ENCODE measurements at places on chromosomes 4 and X. TPM values are rescaled to one million over a fixed set of nuclear protein-coding genes. Genes with fewer than 3 reads are reported as not detected.
A peak's percentile ranks its signal among the peaks of the same experiment; 100 is the strongest.

GRCh38 chr4:39609454-39609931 lies 29.2 kb downstream of the SMIM14 start:
- no peaks in the 10 kb centered on the region for H3K27me3 ChIP-seq
- no peak overlapping the region for H3K4me3 ChIP-seq
- no peak overlapping the region for H3K27ac ChIP-seq
- peaks cover 14% of the 10 kb centered on the region for H3K36me3 ChIP-seq
- no peak for DNase-seq

GRCh38 chr4:17033768-17034181 lies 135.3 kb upstream of the LDB2 start:
- H3K27me3 ChIP-seq: no peaks in the 10 kb centered on the region
- no peak overlapping the region for H3K4me3 ChIP-seq
- H3K36me3 ChIP-seq: no peaks in the 10 kb centered on the region
- DNase-seq: no peak

- H3K36me3 ChIP-seq: no peaks in the 10 kb centered on the region
- no peak for DNase-seq
- H3K27me3 ChIP-seq: no peaks in the 10 kb centered on the region
- no peaks in the 10 kb centered on the region for H3K4me1 ChIP-seq
These were observed 7.3 kb downstream of the PLP1 start for GRCh38 chrX:103783971-103784370.

The MYOZ2 gene
- total RNA-seq: 0.23 TPM

GRCh38 chrX:40262157-40263013 lies 164.6 kb upstream of the BCOR start:
- DNase-seq: peak; percentile 75
- H3K36me3 ChIP-seq: no peaks in the 10 kb centered on the region
- H3K4me1 ChIP-seq: no peaks in the 10 kb centered on the region

The HSD17B11 gene
- total RNA-seq: 95.6 TPM

DNA sequence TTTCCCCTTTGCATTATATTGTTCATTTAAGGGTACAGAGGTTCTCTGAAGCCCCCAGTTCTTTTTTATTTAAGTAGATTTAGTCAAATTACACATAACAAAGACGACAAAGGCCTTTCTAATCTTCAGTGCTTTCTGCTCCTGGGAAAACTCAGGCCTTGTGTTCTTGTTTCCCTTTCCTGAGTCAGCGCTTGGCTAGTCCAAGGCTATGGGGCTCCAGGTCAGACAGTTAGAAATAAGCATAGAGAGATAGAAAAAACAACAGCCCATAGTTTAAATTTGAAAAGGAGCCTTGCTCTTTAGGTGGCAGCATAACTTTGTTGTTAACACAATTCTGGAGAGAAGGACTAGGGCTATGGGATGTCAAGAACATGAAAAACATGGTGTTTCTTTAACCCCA lies 97.3 kb downstream of the PPP1R2C start:
- no peaks in the 10 kb centered on the region for H3K4me1 ChIP-seq
- no peak overlapping the region for H3K4me3 ChIP-seq
- H3K36me3 ChIP-seq: no peaks in the 10 kb centered on the region
- no peak for DNase-seq
- no peak overlapping the region for H3K27ac ChIP-seq
- no peaks in the 10 kb centered on the region for H3K27me3 ChIP-seq

The FAM241A gene
- total RNA-seq: 6.3 TPM

GRCh38 chr4:2787230-2788100 lies 5.4 kb upstream of the SH3BP2 start:
- no peaks in the 10 kb centered on the region for H3K36me3 ChIP-seq
- no peaks in the 10 kb centered on the region for H3K27me3 ChIP-seq
- H3K4me3 ChIP-seq: no peak overlapping the region
- H3K27ac ChIP-seq: peak overlapping the region; percentile 28
- H3K4me1 ChIP-seq: peaks cover 28% of the 10 kb centered on the region

DNA sequence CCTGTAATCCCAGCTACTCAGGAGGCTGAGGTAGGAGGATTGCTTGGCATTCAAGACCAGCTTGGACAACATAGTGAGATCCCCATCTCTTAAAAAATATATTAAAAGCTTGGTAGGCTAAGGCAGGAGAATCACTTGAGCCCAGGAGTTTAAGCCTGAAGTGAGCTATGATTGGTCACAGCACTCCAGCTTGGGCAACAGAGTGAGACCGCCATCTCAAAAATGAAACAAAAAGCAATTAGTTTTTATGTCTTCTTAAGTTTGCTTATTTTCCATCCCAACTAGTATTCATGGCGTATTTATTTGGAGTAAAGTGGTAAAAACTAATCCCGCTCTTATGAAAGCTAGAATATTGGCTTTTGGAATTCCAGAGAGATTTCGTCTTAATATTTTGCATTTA lies 25.4 kb upstream of the PDE5A start:
- H3K27me3 ChIP-seq: no peaks in the 10 kb centered on the region
- no peak overlapping the region for H3K27ac ChIP-seq
- no peaks in the 10 kb centered on the region for H3K36me3 ChIP-seq
- no peak for DNase-seq

DNA sequence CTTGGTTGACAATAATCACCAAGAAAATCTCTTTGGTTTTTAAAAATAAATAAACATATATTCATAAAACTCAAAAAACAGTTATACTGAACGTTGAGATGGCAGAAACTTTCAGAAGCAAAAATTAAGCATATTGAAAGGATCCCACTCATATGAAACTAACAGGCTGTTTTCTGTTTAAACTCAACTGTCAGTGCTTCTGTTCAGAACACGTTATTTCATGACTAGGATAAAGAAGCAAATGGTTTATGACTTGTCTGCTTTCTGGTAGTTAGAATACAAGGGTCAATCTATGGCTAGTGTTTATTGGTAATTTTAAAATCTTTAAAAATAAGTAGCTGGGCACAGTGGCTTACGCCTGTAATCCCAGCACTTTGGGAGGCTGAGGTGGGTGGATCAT lies 4.1 kb downstream of the GPR82 start:
- peaks cover 6% of the 10 kb centered on the region for H3K4me1 ChIP-seq
- H3K36me3 ChIP-seq: no peaks in the 10 kb centered on the region
- H3K27me3 ChIP-seq: no peaks in the 10 kb centered on the region

The EGF gene
- total RNA-seq: 2.4 TPM

DNA sequence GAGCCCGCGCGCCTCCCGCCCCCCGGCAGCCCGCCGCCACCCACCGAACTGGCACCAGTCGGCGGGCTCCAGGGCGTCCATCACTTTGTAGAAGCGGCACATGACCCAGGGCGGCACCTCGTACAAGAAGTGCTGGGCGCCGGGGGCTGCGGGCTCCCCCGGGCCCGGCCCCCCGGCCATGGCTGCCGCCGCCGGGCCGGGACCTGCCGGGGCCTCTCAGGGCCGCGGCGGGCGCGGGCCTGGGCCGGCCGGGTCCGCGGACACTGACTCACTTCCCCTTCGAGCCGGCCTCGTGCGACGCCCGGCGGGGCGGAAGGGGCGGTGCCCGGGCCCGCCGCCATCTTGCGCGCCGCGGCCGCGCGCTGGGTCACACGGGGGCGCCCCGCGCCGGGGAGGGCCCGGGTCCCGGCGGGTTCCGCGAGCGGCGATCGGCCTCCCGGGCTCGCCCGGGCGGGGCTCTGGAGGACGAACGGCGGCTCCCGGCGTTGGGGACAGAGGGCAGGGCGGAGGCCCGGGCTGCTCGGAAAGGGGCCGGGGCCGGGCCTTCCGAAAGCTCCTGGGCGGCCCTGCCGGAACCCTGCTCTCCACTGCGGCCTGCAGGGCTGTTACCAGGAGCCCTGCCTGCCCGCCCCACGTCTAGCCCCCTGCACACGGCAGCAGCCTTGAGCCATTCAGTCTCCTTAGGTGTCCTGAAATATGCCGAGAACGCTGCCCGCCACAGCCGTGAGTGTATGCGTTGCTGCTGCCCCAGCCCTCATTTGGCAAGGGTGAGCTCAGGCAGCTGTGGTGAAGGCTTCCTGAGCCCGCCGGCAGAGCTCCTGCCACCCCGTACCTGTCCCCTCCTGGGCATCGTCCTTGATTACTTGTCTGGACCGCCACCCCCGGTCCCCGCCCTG lies at the start of gene IRAK1:
TSS of gene IRAK1 (minus strand) at position 270 of the 896 bp plus-strand sequence. CDS start at position 180, 90 bp downstream.
- peak within 1 kb of the TSS; percentile 58 for H3K4me3 ChIP-seq
- peak; percentile 85 for DNase-seq
- H3K27ac ChIP-seq: peak within 1 kb of the TSS; percentile 87

The ARX gene
- total RNA-seq: not detected

The NDUFA1 gene
- total RNA-seq: 70.4 TPM

The ESX1 gene
- not detected for total RNA-seq

DNA sequence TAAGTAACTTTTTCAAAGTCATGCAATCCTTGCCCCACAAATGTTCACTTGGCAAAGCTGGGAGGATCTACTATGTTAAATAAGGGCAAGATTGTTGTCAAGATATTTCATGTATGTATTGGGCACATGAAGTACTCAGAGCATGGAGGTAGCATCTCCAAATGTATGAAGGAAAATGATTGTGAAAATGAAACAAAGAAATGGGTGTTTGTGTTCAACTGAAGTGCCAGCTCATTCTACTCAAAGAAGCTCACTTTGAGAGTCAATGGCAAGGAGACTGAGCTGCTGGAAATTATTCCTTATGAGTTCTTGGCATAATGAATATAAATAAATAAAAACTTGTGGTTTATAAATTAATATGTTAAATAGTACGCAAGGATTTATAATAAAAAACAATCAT lies 124.5 kb upstream of the ARSJ start:
- no peak overlapping the region for H3K27ac ChIP-seq
- no peaks in the 10 kb centered on the region for H3K36me3 ChIP-seq
- H3K4me3 ChIP-seq: no peak overlapping the region
- H3K27me3 ChIP-seq: no peaks in the 10 kb centered on the region
- H3K4me1 ChIP-seq: no peaks in the 10 kb centered on the region

- H3K36me3 ChIP-seq: no peaks in the 10 kb centered on the region
- no peak overlapping the region for H3K27ac ChIP-seq
- H3K4me1 ChIP-seq: no peaks in the 10 kb centered on the region
- no peak overlapping the region for H3K4me3 ChIP-seq
- no peak for DNase-seq
These were observed 203.5 kb upstream of the TET2 start for GRCh38 chr4:104942990-104943743.

GRCh38 chr4:103306870-103307375 lies 108.8 kb upstream of the CENPE start:
- H3K27ac ChIP-seq: no peak overlapping the region
- H3K4me3 ChIP-seq: no peak overlapping the region
- no peaks in the 10 kb centered on the region for H3K36me3 ChIP-seq

GRCh38 chr4:117327491-117327890 lies 242.1 kb upstream of the TRAM1L1 start:
- no peaks in the 10 kb centered on the region for H3K27me3 ChIP-seq
- no peak for DNase-seq
- no peaks in the 10 kb centered on the region for H3K4me1 ChIP-seq
- H3K36me3 ChIP-seq: no peaks in the 10 kb centered on the region
- H3K4me3 ChIP-seq: no peak overlapping the region
- H3K27ac ChIP-seq: no peak overlapping the region

The SLC39A8 gene
- total RNA-seq: 470 TPM

GRCh38 chr4:87745064-87745807 lies 54.1 kb upstream of the IBSP start:
- no peak overlapping the region for H3K4me3 ChIP-seq
- H3K27me3 ChIP-seq: no peaks in the 10 kb centered on the region
- no peaks in the 10 kb centered on the region for H3K4me1 ChIP-seq
- no peaks in the 10 kb centered on the region for H3K36me3 ChIP-seq

DNA sequence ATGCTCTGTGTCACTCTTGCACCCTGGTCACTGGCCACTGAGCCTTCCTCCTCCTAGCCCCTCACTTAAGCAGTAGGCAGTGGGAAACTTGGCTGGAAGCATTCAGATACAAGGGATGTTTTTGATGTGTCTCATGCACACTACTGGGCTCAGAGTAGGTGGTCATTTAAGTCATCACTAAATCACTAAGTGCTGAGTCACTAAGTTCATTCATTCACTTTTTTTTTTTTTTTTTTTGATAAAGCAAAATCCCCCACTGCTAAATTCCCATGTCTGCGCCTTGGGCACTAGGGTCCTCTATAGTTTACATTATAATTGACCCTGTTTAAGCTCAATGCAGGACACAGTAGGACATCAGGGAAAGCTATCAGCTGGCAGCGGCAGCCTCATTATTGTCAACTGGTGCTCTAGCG lies 182.4 kb upstream of the MBNL3 start:
- no peaks in the 10 kb centered on the region for H3K27me3 ChIP-seq
- H3K27ac ChIP-seq: no peak overlapping the region
- no peak overlapping the region for H3K4me3 ChIP-seq
- no peaks in the 10 kb centered on the region for H3K4me1 ChIP-seq
- no peaks in the 10 kb centered on the region for H3K36me3 ChIP-seq
- no peak for DNase-seq

DNA sequence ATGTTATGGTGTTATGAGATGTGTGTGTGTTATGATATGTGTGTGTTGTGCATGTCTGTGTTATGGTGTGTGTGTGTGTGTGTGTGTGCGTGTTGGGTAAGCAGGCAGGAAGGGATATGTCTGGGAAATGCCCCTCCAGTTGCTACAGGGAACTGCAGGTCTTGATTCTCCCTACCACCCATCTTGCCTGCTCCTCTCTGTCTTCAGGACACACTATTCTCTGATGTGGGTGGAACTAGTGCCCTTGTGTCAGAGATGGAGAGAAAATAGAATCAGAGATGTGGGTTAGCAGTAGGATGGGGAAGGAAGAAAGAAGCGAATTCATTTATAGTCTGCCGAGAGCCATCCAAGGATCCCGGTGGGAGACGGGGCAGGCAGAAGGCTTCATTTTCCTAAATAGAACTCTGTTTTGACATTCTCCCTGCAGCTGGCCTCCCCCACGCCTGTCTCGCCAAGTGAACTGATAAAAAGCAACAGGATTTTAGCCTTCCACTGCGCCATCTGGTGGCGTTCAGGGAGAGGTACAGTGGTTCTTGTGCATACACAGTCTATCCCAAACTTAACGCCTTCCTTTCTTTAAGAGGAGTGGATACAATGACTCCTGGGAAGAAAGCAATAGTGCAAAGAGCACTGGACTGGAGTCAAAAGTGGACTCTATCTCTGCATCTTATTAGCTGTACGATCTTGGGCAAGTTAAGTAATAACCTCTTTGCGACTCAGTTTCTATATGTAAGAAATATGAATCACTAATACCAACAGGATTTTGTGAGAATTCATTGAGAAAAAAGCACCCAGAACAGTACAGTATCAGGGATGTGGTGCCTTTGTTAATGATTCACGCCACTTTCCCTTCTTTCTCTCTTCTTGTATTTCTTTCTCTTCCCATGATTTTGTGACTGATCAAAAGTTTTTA lies 14.1 kb upstream of the MGST2 start:
- no peaks in the 10 kb centered on the region for H3K36me3 ChIP-seq
- no peaks in the 10 kb centered on the region for H3K27me3 ChIP-seq
- DNase-seq: peak; percentile 75
- no peak overlapping the region for H3K27ac ChIP-seq
- H3K4me3 ChIP-seq: no peak overlapping the region

The RHOXF2B gene
- total RNA-seq: not detected

GRCh38 chr4:134122903-134123302 lies 78.7 kb downstream of the PABPC4L start:
- no peak for DNase-seq
- H3K4me1 ChIP-seq: no peaks in the 10 kb centered on the region
- H3K27me3 ChIP-seq: no peaks in the 10 kb centered on the region
- H3K4me3 ChIP-seq: no peak overlapping the region
- no peak overlapping the region for H3K27ac ChIP-seq
- H3K36me3 ChIP-seq: no peaks in the 10 kb centered on the region

- no peak for DNase-seq
- no peak overlapping the region for H3K27ac ChIP-seq
- H3K36me3 ChIP-seq: no peaks in the 10 kb centered on the region
- H3K4me3 ChIP-seq: no peak overlapping the region
- H3K27me3 ChIP-seq: no peaks in the 10 kb centered on the region
These were observed 104.3 kb downstream of the CORIN start for GRCh38 chr4:47733302-47734175.

All from upper lobe of right lung (tissue), 1 donor.